G401 (cell line): ENCODE measurements at places on chromosomes 3 and 15. TPM values are rescaled to one million over a fixed set of nuclear protein-coding genes. Genes with fewer than 3 reads are reported as not detected.
A peak's percentile ranks its signal among the peaks of the same experiment; 100 is the strongest.

GMPPB gene
- total RNA-seq = 23.1 and 26.8 TPM in 2 replicates

PROS1 gene
- 8.9 and 13.7 TPM in 2 replicates for total RNA-seq

CORO2B gene
- 1.0 TPM in 1 of 2 replicates, not detected in the other for total RNA-seq

KCNMB3 gene
- 0.10 and 0.86 TPM in 2 replicates for total RNA-seq

PPP2R3A gene
- total RNA-seq = 0.88 and 3.6 TPM in 2 replicates

PSTPIP1 gene
- not detected in 2 replicates for total RNA-seq

HYAL2 gene
- total RNA-seq = 91.0 and 99.0 TPM in 2 replicates

CHRNA7 gene
- total RNA-seq = 0.20 and 1.3 TPM in 2 replicates

MYL3 gene
- total RNA-seq = 5.8 and 7.4 TPM in 2 replicates

- peak; percentile 77 for DNase-seq
These were observed 146.6 kb downstream of the TBL1XR1 start for GRCh38 chr3:177050501-177051237.

- DNase-seq = no peak
These were observed 29.5 kb downstream of the ARL8B start for GRCh38 chr3:5151586-5151985.

DNA sequence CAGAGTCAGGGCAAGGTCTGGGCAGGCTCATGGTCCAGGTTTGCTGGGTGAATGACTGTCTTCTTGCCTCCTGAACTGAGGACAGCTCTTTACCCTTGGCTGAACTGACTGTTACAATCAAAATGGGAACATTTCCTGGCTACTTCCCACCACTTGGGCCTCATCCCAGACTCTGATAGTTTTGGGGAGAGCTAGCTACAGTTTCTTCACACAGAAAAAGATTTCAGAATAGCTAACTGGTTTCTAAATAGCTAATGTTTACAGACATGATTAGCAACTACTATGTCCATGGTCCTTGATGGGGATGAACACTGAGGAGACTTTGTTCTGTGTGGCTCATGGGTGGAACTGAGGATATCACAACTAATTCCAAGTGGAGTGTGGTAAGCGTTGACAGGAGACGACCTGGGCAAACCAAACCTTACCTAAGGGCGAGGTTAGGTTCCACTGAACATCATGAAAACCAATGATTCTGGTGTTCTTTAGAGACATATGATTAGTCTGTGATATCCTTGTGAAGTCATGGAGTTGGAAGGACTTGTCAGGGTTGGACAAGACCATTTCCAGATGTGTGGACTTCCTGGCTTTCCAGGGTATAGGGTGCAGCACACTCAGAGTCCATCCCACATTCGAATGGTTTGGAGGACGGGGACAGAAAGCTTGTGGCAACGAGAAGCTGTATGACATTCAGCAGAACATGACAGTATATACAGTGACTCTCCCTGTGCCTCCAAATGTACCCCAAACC lies 7.3 kb downstream of the ALPK3 start:
- peak; percentile 36 for DNase-seq

DNA sequence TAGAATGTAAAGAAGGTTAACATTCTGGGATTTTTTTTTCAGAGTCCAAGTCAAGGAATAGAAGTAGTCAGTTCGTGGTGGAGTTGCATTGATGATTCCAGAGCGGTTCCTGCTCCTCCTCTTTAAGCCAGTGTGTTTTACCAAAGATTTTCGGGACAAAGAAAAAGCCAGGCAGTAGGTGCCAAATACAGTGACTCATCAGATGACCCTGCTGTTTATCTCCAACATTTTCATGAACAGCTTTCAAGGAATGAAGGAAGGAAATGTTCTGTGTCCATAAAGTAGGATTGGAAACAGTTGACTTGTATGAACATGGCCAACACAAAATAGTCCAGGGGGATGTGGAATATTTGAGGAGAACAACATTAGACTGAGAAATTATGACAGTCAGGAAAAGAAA lies 142.4 kb upstream of the TMC3 start:
- no peak for DNase-seq

- DNase-seq = peak; percentile 70
These were observed 731 bp downstream of the FYTTD1 start for GRCh38 chr3:197750396-197750831.

- DNase-seq = peak; percentile 58
These were observed 8.2 kb upstream of the VGLL4 start for GRCh38 chr3:11651900-11652299.

DNA sequence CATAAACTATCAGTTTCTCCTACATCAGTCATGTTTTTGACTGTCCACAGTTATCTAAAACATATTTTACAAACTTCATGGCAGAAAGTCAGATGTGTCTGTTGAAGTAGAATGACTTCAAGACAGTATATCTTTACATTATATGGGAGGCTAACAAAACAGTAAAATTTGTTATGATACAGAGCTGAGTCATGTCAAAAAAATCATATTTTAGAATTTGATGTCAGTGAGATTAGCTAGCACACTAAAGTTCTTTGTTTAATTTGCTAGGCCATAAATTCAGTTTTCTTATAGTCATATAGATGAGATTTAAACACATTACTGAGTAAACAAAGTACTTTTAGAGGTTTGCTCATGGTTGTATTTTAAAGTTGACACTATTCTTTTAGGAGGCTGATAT lies 80.3 kb upstream of the IGSF10 start:
- no peak for DNase-seq

DNA sequence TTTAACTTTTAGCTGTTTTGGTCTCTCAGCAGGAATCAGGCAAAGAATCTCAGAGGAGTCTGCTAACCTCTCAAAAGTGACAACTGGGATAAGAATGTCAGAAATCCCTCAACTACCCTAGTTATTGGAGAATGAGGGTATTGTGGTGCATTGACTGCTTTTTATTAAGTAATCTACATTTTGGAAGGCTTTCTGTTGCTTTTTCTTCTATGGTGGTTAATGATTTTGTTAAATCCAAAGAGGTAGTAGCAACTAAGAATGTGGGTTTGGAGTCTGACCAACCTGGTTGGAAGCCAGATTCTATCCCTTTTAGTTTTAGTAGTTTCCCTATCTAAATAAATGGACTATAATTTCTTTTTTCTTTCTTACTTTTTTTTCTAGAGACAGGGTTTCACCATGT lies 94.7 kb upstream of the RNF7 start:
- no peak for DNase-seq

DNA sequence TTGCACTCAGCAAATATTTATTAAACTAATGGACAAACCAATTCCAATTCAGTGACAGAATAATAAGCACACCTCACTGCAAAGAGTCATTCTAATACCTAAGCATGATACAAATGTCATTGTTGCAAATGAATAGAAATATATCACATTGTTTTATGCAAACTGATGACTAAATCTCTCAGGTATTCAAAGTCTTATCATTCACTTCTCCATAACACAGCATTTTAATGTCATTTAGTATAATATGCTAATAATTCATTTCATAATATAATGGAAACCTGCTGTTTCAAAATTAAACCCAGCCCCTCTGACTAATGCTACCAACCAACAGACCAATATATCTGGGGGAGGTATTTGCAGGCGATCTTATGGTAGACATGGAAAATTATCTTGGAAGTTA lies 71.8 kb downstream of the FGF7 start:
- DNase-seq = no peak

GRCh38 chr3:27456554-27456953 lies 27.6 kb downstream of the SLC4A7 start:
- no peak for DNase-seq

- peak; percentile 11 for DNase-seq
These were observed 428.3 kb downstream of the NAALADL2 start for GRCh38 chr3:175287361-175287963.

DNA sequence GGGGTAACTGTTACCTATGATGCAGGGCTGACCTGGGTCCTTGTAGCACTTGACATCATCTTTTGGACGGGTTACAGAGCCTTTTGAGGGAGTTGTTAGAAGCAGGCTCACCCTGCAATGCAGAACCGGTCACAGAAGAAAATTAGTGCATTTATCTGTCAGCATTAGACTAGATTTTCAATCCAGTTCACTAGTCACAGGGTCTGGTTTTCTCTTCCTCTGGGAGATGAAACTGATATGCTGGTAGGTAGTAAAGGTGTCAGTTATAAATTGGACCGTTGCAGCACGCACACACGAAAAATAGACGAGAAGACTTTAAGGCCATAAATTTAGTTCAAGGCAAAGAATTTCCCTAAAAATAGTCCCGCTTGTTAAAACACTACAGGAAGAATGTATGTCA lies 532.3 kb upstream of the ATP11B start:
- no peak for DNase-seq

DNA sequence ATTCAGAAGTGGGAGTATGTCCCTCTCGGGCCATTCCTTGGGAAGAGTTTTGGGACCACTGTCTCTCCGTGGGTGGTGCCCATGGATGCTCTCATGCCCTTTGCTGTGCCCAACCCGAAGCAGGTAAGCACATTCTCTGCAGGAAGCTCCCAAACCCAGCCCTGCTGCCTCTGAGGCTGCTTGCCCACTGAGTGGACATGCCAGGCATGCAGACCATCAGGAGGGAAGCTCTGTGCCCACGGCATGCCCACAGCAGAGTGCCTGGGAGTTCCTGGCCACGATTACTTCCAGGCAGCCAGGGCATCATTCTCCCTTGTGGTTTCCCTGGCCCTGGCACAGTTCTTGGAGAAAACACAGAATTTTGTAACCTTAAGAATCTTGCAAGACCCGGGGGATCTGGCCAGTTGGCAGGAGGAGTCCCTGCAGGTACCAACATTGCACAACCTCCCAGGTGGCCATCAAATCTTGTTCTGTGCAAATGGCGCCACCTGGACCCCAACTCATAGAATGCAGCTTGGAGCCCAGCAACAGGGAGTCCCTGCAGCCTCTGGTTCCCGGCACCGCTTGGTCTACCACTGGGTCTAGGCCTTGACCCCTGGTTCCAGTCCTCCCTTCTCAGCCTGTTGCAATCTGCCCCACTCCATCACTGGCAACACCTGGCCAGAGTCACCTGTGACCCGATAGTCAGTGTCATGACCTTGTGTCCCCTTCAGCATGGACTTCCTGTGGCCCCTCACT lies 20.4 kb downstream of the FAH start:
- DNase-seq = peak; percentile 57

DNA sequence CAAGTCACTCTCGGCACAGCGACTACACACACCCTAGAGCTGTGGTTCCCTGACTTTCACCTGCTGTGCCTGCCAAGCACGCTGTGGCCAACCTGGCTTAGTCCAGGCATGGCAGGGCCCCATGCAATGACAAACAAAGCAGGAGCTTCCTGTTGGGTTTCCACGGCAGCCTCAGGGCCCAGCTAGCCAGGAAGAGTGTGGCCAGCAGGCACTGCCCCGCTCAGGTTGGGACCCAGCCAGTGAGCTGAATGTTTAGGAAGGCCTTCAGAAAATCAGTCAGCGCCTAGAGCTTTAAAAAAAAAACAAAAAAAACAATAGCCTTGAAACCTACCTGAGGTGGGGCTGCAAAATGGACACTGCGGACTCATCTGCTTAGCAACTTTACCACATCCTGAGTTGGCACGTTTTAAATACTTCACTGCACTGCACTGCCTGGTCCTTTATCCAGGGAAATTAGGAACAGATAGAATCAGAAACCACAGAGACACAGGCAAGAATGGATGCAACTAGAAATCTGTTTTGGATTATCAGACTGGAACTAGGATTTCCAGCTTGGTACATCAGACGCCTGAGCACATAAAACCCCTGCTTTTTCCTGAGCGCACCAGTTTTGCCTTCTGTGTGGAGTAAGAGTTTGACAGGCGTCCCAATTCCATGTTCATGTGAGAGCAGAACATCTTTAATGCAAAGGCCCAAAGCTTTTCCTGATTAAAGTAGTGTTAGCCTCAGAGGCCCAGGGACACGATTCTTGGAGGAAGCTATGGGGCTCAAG lies 36.2 kb upstream of the LDHAL6B start:
- DNase-seq = peak; percentile 86

DNA sequence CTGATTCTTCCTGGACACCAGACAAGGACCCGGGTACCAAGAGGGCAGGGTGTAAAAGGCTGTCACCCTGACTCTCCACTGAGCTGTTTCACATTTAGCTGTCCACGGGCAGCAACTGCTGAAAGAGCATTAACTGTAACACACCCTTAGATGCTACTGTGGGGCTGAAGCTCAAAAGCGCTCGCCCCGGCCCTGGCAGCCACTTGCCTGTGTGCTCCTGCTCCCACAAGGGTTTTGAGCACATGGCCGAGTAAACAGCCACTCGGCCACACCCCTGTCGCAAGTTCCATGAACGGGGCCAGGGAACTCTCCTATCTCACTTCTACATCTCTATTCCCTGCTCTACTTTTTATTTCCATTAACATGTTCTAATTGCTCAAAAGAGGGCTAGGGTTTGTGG lies 421.7 kb downstream of the TUSC7 start:
- DNase-seq = no peak

- DNase-seq = no peak
These were observed 31.1 kb downstream of the ACKR4 start for GRCh38 chr3:132628157-132628556.

GRCh38 chr3:128432301-128432970 lies 34.3 kb downstream of the DNAJB8 start:
- no peak for DNase-seq

- DNase-seq = no peak
These were observed 27.7 kb downstream of the SRP14 start for GRCh38 chr15:40011303-40011702.

- DNase-seq = no peak
These were observed 536.9 kb downstream of the ZIC1 start for GRCh38 chr3:147945968-147946519.

GRCh38 chr3:132079147-132079546 lies 44.3 kb upstream of the CPNE4 start:
- DNase-seq = no peak

GRCh38 chr15:62770752-62771151 lies 271.8 kb upstream of the TPM1 start:
- DNase-seq = no peak

DNA sequence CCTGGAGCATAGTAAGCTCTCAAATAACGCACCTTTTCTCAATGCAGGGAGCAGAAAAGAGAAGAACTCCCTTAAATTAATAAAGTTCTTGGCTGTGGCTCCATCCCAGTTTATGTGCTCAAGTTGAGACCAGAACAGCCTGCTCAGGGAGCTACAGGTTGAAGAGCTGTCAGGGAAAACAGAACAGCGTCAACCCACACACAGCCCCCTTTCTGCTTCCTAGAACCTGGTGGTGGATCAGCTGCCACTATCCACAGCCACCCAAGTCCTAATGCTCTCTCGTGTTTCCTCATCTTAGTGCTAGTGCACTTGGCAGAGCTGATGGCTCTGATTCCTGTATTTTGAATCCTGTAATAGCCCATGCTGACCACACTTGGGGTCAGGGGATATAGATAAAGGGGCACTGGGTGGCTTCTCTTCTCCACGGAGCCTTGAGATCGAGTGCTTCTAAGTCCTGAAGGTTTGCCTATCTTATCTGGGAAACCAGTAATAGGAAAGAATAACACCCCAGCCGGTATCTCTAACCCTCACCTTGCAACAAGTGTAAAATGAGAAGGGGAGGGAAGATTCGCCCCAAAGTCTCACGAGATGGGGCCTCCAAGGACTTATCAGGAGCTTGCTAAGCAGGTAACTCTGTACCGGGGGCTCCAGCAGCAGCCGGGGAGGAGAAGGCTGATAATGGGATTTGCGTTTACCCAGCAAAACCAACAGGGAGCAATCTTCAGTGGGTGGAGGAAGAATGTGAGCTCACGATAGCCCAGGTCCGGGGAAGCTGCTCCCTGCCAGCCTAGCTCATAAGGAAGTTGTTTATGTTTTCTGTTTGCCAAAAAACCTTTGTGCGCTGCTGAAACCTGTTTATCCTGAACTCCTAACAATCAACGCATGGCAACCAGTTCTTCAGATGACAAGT lies 136.2 kb upstream of the ICE2 start:
- DNase-seq = no peak
